Activated T-cell treated with anti-CD3 and anti-CD28 coated beads, Interleukin-2, amount 50 U/mL, for 24 hours (primary cell): ENCODE measurements at places on chromosomes 3 and 15.

- no peak for DNase-seq
Measured at GRCh38 chr15:87805117-87805820, 451.3 kb downstream of the NTRK3 start.

DNA sequence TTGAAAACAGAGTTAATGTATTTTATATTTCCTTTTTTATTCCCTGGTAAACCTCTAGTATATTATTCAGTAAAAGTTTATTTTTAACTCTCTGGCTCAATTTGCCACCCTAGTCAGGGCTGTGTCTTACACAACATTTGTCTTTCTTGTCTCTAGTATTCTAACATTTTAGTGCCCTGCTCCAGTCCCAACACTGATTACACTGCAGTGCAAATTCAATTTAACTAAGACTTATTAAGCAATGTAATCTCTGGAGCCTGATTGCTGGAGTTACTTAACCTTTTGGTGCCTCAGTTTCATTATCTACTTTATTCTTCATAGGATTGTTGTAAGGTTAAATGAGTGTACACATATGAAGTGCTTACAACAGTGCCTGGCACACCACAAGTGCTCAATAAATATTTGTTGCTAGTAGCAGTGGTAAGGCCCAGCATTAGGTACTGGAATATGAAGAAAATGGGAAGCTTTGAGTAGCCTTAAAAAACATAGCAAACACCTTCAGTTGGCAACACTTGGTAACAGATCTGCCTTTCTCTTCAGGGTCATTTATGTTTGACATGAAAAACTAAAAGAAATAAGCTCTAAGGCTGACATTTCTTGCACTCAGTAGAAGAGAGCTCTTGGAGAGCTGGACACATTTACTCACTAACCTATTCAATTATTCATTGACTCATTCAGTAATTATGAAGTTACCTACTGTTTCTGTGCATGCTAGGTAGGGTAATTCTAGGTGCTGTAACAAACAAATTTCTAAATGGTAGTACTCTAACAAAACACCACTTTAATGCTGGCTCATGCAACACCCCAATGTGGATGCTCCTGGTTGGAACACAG, 364.5 kb upstream of the EPHA3 start:
- no peak for DNase-seq

DNA sequence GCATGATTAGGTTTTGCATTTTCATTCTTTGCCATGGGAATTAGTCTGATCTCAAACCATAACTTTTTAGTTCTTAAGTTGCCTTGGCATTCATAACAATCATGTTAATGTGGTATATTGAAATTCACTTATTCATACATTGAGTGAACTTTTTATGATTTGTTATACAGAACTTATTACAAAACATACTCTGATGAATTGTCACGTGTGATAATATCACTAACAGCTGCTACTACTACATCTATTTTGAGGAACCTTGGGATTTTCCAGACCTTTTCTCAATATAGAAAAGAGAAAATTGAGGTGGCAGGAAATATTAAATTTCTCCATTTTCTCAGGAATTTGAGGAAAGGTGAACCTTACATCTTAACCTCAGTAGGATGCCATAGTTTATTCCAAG, 9.2 kb downstream of the LXN start:
- DNase-seq, result no peak

- DNase-seq, result no peak
Measured at GRCh38 chr3:143348486-143349327, 229.1 kb downstream of the CHST2 start.
